ENCODE measurements at places on chromosomes 12 and 14.

DNA sequence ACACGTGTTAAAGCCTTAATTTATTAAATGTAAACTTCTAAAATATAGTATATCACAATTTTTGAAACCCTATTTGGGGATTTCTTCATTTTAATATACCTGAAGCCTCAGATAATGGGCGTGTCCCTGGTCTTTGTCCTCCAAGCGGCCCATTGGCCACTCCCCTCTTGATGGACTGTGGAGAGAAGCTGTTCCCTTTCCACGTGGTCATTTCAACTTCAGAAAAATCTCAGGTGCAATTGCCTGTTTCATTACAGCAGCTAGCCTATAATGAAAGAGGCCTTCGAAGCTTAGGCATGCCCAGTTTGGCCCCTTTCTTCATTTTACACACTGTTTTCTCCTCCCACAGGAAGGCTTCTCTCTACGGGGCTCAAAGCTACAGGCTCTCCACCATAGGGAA is 131.4 kb upstream of the ARHGAP5 start:
- no peak for DNase-seq

DNA sequence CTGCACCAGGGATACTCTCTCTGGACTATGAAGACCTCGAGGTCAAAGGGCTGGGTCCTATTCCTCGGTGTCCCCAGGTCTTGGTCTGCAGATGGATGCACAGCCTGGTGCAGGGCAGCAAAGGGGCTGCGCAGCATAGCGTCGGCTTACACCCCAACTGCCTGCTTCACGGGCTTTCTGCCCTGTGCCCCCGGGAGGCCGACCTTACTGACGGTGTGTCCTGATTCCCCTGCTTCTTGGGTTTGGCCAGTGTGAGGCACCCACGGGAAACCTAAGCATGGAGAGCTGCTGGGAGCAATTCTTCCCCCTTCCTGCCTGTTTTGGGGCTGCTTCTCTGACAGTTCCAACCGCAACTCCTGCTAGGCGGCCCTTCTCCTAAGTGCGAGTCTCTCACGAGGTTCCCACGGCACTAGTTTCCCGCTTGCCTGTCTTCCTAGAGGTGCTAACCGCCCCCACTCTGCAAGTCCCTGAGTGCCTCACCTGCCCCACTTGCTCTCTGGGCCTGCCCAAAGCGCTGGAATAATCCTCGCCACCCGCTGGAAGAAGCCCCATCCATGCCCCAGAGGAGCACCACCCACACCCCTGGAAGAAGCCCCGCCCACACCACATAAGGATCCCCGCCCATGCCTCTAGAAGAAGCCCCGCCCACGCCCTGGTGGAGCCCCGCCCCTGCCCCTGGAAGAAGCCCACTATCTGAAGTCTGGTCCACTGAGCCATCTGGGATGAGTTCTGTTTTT is 54.0 kb downstream of the PRIMA1 start:
- DNase-seq, result no peak

DNA sequence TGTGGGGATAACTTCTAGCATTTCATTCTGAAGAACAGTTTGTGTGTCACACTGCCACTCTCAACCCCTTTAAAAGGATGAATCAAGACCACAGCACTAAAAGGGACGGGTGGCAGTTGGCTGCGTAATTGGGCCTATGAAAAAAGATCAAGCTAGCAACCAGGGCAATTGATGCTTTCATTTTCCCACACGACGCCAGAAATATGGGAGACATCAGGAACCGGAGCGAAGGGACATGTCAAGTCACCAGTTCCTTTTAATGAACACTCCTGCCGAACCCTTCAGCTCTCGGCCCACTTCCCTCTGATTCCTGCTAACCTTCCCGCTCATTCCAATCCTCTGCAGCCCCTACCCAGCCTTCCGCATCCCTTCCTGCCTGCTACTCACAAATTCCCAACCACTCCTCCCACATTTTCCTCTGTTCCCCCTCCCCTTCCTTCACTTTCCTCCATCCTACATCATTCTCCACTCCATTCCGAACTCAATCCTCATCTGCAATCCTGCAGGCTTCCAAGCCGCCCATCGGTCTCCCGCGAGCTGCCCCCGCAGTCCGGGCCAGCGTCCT is 753 bp downstream of the CSRNP2 start:
- no peak for DNase-seq

DNA sequence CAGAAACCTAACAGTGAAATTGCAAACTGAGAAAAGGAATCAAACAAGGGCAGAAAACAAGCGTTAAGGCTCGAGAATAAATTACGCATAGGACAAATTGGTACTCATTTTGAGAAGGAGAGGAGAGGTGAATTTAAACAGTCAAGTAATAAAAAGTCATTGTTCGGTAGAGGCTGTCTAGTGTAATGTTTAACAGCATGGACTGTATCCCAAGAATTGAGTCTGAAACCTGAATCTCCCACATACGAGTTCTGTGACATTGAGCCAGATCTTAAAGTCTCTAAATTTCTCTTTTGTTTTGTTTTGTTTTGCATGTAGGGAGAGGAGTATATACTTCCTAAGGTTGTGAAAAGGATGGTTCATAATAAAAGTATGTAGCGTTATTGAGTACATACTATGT is 216.5 kb upstream of the BTG1 start:
- DNase-seq, result no peak

- DNase-seq, result no peak
These were observed 420.2 kb downstream of the MED13L start for GRCh38 chr12:115857160-115857920.

DNA sequence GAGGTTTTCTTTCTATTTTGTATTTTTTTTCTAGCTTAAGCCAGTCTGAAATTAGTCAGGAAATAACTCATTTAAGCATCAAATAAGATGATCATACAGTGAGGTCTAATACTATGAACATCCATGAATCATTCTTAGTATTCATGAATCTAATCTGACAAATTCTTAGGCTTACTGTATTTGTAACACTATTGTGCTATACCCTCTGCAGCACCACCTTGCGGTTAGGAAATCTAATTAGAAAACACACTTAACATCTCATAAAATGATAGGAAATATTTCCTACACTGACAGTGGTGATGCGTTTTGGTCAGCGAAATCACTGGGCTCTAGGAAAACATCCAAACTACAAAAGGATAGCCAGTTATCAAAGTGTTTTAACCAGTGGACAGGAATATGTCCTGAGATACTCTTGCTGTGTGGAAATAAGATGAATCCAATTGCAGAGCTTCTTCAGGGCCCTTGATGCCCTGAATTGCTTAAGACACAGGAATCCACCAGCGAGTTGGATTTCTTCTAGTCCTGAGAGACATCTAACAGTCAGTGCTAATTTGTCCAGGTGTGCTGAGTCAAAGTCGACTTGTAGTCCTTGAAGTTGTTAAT is 109.3 kb upstream of the MYF6 start:
- DNase-seq, result no peak

DNA sequence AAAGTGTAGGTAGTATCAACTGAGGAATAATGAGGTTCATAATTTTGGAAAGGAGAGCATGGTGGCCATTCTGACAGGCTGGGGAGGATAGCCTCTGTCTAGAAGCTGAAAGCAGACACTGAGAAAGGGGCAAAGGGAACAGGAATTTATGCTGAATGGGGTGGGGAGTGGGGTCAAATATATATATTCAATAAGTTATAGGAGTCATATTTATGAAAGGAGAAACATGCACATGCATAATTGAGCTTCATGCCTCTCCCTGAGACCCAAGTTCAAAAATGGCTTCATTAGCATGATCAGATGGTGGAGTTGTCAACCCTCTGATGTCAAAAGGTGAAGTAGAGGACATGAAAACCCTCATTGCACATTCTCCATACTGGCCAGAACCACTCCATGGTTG is 33.9 kb upstream of the ARID2 start:
- no peak for DNase-seq

DNA sequence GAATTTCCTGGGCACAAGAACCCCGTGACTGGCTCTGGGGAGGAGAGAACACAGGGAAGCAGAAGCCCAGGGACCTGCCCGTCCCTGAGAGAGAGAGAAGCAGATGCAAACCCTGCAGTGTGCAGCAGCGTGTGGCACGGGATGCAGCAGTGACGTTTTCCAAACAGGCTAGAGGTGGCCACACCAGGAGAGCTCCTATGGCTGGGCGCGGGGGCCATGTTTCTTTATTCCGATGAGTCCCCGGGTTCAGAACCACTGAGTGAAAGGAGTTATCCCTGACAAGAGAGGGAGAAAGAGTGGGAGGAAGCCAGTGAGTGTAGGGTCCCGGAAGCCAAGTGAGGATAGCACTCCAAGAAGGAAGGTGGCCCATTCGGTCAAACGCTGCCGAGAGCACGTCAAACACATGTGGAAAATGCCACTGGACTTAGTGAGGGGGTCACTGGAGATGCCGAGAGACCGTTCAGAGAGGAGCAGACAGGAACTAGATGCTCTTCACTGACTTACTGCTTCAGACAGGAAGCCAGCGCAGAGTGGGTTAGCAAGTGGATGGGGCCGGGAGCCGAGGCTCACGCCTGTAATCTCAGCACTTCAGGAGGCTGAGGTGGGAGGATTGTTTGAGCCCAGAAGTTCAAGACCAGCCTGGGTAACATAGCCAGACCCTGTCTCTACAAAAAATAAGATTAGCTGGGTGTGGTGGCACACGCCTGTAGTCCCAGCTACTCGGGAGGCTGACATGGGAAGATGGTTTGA is 123.0 kb downstream of the BCL11B start:
- DNase-seq, result no peak

DNA sequence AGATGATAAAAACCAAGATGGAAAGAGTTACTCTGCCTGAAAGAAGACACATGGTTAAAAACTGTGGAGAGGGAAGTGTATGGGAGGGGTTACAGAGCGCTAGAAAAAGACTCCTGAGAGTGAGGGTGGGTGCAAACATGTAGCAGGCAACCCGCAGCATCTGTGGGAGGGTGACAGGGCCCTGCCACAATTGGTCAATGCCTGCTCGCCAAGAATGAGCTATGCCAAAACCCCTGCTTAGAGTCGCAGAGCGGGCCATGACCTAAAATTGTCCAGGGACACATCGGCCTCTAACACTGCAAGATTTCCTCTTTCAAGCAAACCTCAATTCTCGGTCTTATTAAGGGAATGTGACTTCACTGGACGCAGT is 700 bp downstream of the PRKAG1 start:
- no peak for DNase-seq

DNA sequence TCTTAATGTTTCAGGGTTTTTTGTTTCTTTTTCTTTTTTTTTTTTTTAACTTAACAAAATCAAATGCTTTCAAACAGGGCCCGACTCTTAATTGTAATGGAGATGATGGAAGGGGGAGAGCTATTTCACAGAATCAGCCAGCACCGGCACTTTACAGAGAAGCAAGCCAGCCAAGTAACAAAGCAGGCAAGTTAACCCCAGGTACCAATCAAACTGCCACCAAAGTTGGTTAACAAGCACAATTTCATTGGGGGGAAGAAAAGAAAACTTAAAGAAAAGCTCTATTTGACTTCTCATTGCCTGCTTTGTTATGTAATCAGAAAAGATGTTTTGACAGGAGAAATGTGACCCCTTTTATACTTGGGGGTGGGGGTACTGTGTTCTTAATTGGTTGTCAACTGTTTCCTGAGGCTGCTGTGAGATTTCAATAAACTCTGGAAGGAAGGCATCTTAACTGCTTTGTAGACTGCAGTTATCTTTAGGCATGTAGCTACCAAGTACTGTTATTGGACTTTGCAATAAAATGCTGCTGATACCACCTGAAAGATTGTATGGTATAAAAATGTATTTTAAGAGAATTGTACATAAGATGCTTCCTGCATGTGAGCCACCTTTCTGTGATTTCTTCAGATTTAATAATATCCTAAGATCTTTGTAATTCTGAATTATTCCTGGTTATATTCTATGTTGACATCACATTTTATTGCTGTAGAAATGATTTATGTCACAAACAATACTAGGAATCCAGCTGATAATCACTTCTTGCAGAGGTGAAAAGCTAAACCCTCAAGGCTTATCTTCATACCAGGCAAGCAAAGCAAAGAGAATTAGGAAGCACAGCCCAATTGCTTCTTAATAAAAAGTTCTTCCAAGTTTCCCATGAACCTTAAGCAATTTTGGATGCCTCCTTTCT is 26.9 kb downstream of the MAPKAPK5 start:
- no peak for DNase-seq

- DNase-seq, result no peak
These were observed 355.5 kb downstream of the CACNA1C start for GRCh38 chr12:2408262-2408661.

- no peak for DNase-seq
These were observed 49.0 kb downstream of the KIF21A start for GRCh38 chr12:39393890-39394289.

DNA sequence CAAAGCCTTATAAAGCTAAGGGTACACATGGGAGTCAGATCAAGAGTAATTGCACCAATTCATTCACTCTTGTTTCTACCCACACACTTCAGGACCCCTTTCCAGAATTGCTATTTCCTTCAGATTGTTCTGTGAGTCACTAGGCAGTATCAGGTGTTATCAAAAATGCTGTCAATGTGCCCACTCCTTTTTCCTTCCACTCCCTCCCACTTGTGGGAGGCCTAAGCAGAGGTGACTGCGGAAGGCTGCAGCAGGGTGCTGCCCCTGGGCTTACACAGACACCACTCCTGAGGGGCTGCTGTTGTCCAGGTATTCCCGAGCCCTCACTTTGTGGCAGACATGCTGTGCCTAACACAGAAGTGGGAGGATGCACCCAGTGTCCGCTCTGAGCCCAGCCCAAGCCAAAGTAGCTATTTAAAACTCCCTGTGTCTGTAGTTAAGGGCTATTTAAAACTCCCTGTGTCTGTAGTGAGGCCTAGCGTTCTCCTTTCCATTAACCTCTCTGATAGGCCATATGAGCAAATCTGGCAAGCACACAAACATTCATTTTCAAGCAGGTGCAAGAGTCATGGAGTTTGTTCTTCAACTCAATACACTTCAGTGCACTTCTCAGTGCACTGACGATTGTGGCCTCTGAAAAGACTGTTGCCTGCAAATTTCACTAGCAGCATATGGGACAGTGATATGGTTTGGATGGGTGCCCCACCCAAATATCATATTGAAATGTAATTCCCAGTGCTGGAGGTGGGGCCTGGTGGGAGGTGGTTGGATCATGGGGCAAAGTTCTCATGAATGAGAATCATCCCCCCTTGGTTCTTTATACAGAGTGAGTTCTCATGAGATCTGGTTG is 117.8 kb downstream of the PHLDA1 start:
- DNase-seq, result no peak

DNA sequence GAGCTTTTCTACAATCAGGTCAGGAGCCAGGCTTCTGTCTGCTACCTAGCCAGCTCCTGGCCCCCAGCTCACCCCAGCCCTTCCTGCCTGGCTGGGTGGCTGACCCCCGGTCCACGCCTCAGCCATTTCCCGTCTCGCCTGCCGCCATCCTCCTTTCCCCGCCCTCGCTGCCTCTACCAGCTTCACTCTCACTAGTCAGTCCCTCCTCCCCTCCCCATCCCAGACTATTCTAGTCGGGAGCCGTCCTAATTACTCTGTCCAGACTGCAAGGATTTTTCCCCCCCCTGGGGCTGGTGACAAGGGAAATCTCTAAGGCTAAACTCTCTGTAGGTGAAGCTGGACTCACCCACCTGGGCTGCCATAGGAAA is 825 bp downstream of the DHH start:
- DNase-seq, result no peak

- DNase-seq, result no peak
These were observed 106.5 kb upstream of the PLXNC1 start for GRCh38 chr12:94041850-94042249.

GRCh38 chr12:128825835-128826234 is 2.1 kb upstream of the SLC15A4 start:
- no peak for DNase-seq

Data from SW 1271 (cell line).